ENCODE measurements at places on chromosomes 5 and 9.
A peak's percentile ranks its signal among the peaks of the same experiment; 100 is the strongest.

DNA sequence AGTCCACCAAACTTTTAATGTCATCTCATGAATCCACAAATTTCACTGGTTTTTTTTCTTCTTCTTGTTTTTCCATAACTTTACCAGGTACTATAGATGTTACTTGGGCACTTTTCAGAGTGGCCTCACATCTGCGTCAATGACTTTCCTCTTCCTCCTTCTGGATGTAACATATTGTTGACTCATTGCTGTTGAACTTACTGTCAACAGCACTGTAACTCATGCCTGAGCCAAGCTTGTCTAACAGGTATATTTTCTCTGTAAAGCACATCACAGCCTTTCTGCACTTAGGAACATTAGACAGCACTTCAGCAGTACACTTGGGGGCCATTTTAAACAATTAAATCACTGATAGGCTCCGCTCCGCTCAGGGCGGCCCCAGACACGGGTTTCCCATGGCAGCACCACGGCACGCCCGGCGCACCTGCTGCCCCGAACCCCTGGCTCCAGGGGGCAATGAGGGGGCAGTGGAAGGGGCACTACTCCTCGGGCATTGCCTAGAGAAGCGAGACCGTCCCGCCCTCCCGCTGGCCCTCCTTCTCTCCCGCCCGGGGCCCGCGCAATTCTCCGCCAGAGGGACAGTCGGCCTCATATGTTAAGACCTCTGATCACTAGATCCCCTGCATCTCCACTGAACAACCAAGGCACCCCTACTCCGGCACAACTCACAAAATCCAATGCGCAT lies 41.9 kb upstream of the SPATA31C2 start:
- no peak for DNase-seq

GRCh38 chr9:7172154-7173115 lies 414.7 kb downstream of the KDM4C start:
- no peak for DNase-seq

DNA sequence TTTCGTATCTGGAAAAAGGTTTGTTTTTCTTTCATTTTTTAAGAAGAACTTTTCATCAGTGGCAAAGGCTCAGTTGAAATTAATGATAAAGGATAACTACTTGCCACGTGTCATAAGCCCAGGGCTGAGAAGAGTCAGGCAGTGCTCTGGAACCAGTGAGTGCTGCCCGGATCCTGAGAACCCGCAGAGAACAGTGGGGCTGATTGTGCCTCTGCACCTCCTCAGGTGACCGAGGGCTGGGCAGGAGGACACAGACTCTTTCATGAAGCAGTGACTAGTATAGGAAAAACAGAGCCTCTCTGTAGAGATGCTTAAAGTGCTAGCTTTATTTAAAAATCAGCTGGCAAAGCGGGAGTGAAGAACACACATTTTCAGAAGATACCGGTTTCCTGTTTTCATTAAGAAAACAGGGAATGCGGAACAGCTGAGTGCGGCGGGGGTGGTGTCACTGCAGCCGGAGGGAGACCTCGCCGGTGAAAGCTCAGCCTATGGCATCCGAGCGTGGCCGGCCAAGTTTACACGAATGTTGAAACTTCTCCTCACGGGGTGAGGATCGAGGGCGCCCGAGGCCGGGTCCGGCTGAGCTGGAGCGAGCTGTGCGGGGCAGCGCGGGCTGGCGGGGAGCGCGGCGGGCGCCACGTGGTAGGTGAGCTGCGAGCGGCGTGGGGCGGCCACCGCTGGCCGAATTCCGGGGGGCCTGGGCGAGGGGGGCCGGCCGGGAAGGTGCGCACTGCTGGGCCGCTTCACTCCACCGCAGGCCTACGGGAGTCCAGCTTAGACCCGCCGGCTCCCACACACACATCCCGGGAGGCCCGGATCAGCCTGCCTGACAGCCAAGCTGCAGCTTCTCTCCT lies 134.7 kb upstream of the DMRT1 start:
- peak; percentile 73 for DNase-seq

GRCh38 chr5:123486951-123487655 lies 24.9 kb upstream of the CSNK1G3 start:
- no peak for DNase-seq

DNA sequence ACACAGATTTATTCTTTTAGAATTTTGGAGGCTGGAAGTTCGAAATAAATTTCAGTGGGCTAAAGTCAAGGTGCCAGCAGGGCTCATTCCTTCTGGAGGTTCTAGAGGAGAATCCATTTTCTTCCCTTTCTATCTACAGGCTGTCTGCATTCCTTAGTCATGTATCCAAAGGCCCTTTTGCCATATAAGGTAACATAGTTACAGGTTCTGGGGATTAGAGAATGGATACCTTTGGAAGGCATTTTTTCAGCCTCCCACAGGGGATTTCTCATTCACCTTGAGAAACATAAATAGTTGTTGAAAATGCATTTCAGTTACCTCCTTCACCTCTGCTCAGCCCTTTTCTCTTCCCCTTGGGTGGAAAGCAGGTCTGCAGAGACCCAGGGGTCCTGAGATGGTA lies 280.0 kb upstream of the MAP3K1 start:
- no peak for DNase-seq

DNA sequence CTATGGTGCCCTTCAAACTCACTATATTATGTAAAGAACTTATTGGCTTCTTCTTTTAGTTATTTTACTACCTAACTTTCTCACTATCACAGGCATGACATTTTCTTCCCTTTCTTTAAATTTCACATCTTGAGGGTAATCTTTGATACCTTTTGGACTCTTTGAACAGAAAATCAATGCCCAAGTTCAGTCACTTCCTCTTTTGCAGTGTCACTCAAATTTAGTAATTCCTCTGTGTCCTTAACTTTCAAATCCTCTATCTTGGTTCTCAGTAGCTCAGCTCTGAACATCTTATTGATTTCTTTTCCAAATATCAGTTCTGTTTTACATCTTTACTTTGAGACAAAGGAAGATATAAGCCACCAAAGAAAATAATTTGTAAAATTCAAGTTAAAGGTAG lies 25.5 kb downstream of the CNTLN start:
- DNase-seq: no peak

GRCh38 chr5:172542651-172543131 lies 88.4 kb upstream of the SH3PXD2B start:
- no peak for DNase-seq

GRCh38 chr5:16792598-16793275 lies 143.4 kb downstream of the MYO10 start:
- no peak for DNase-seq

GRCh38 chr5:1884678-1885403 lies 2.1 kb upstream of the IRX4 start:
- DNase-seq: no peak

DNA sequence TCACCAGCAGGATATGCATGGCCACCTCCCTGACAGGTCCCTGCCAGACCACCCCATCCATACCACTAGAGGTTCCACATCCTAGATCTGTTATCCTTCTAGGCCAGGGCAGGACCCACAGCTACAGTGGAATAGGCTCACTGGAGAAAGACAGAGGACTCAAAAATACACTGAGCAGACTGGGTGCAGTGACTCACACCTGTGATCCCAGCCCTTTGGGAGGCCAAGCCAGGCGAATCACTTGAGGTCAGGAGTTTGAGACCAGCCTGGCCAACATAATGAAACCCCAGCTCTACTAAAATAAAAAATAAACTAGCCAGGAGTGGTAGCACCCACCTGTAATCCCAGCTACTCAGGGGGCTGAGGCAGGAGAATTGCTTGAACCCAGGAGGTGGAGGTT lies 56.5 kb upstream of the TESK1 start:
- no peak for DNase-seq

GRCh38 chr9:102135768-102136167 lies 397.3 kb upstream of the GRIN3A start:
- no peak for DNase-seq

- DNase-seq: no peak
Measured at GRCh38 chr9:81656004-81656403, 33.3 kb downstream of the TLE1 start.

GRCh38 chr5:65475336-65475735 lies 6.4 kb downstream of the ADAMTS6 start:
- no peak for DNase-seq

DNA sequence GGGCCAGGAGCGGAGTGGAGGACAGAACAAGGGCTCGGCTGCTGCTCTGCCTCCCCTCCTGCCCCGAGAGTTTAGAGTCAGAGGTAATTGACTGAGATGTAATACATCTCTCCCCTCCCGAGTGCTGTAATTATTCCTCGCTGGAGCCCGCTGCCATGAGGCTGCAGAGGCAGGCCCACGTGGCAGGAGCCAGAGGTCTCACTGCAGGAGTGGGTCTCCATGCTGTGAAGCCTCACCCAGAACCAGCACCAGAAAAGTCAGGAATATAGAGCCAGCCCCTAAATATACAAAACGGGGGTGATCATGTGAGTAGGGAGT lies 2.5 kb downstream of the FAM163B start:
- DNase-seq: no peak

- DNase-seq: no peak
Measured at GRCh38 chr9:96084331-96084734, 208.8 kb downstream of the ERCC6L2 start.

GRCh38 chr5:171701100-171701541 lies 84.5 kb upstream of the SMIM23 start:
- no peak for DNase-seq

GRCh38 chr5:38479315-38479904 lies 77.0 kb downstream of the LIFR start:
- DNase-seq: no peak

DNA sequence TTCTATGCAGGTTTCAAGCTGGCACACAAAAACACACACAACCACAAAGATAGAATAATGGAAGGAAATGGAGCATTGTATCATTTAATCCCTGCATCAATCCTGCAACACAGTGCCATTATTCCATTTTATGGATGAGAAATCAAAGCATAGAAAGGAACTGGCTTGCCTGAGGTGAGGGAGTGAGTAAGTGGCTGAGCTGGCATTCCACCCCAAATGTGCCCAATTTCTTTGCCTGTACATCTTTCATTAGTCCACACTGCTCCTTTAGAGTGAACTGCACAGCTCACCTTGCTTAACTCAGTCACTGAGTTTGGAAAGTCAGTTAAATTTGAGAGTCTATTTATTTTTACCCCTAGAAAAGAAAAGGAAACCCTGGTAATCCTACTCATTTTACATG lies 28.9 kb downstream of the ZNF366 start:
- DNase-seq: no peak

- DNase-seq: no peak
Measured at GRCh38 chr9:76266649-76267283, 127.5 kb downstream of the RFK start.
